ENCODE measurements at places on chromosomes 3 and 15.
A peak's percentile ranks its signal among the peaks of the same experiment; 100 is the strongest.

- DNase-seq: no peak
Measured at GRCh38 chr3:121759541-121760202, 10.1 kb upstream of the GOLGB1 start.

GRCh38 chr3:173744895-173745294 is 347.4 kb downstream of the NLGN1 start:
- DNase-seq: no peak

GRCh38 chr3:159077860-159078259 is 276.0 kb downstream of the MFSD1 start:
- DNase-seq: peak; percentile 56

DNA sequence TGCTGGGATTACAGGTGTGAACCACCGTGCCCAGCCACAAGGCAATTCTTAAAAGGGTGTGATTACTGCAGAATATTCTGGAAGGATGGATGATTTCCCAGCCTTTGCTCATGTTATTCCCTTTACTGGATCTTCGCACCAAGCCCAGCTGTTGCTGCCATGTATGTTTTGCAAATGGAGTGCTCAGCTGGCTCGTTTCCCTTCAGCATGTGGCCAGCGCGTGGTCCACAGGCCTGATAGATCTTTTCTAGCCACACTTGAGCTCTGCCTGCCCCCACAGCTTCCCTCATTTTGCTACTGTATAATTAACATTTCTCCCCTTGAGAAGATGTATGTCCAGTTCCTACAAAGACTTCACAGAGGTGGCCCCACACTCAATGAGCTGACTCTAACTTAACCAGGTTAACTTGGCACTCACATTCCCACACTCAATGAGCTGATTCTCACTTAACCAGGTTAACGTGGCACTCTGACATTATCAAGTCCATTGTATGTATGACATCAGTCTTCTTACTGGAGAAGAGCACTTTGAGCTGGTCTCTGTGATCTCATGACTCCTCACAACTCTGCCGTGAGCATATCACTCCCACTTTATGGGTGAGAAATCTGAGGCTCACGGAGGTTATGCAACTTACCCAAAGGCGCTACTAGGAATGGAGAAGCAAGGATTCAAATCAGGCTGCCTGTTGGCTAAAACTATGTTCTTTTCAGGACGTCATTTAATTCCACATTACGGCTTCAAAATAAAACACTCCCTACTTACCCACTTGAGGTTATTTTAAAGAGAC is 49.2 kb downstream of the TM4SF4 start:
- DNase-seq: no peak
